ENCODE measurements at places on chromosomes 12 and 14. TPM values are rescaled to one million over a fixed set of nuclear protein-coding genes. Genes with fewer than 3 reads are reported as not detected.

TROAP gene
- 4.1 TPM for total RNA-seq

ERBB3 gene
- total RNA-seq, result 128 TPM

- H3K4me3 ChIP-seq, result no peak overlapping the region
- no peak for DNase-seq
- no peaks in the 10 kb centered on the region for H3K36me3 ChIP-seq
- H3K27ac ChIP-seq, result no peak overlapping the region
- no peaks in the 10 kb centered on the region for H3K27me3 ChIP-seq
Observed at GRCh38 chr14:53032161-53032803, 81.4 kb upstream of the FERMT2 start.

GRCh38 chr12:6306599-6307220 lies 3.8 kb upstream of the PLEKHG6 start:
- H3K36me3 ChIP-seq, result no peaks in the 10 kb centered on the region
- no peak overlapping the region for H3K27ac ChIP-seq
- DNase-seq, result no peak
- no peak overlapping the region for H3K4me3 ChIP-seq

DNA sequence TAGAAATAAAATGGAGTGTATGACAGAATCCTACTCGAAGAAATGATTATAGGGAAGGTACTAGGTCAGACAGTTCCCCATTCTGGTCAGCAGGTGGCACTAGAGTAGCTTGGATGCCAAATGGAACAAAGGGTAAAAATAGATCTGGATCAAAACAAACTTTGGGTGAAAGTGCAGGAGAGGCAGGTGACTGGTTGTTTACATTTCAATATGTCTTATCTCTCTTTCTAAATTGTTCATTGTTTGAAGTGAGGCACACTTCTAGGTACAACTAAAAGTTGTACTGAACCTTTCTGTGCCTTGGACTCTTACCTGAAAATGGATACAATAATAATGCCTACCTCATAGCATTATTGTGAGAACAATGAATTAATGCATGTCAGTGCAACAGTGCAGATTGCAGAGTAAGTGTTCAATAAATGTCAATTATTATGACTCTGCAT lies 62.0 kb upstream of the OSBPL8 start:
- H3K4me1 ChIP-seq, result peaks cover 7% of the 10 kb centered on the region
- no peaks in the 10 kb centered on the region for H3K27me3 ChIP-seq
- DNase-seq, result peak; percentile 86
- H3K27ac ChIP-seq, result no peak overlapping the region
- no peak overlapping the region for H3K4me3 ChIP-seq
- H3K36me3 ChIP-seq, result no peaks in the 10 kb centered on the region

GRCh38 chr12:95548056-95548538 lies 3.2 kb downstream of the USP44 start:
- H3K27me3 ChIP-seq, result peaks cover 64% of the 10 kb centered on the region
- H3K36me3 ChIP-seq, result no peaks in the 10 kb centered on the region
- H3K4me3 ChIP-seq, result peak overlapping the region; percentile 72

GRCh38 chr14:41360126-41360525 lies 246.6 kb upstream of the LRFN5 start:
- DNase-seq, result no peak
- H3K4me3 ChIP-seq, result no peak overlapping the region
- no peaks in the 10 kb centered on the region for H3K27me3 ChIP-seq
- no peak overlapping the region for H3K27ac ChIP-seq

DNA sequence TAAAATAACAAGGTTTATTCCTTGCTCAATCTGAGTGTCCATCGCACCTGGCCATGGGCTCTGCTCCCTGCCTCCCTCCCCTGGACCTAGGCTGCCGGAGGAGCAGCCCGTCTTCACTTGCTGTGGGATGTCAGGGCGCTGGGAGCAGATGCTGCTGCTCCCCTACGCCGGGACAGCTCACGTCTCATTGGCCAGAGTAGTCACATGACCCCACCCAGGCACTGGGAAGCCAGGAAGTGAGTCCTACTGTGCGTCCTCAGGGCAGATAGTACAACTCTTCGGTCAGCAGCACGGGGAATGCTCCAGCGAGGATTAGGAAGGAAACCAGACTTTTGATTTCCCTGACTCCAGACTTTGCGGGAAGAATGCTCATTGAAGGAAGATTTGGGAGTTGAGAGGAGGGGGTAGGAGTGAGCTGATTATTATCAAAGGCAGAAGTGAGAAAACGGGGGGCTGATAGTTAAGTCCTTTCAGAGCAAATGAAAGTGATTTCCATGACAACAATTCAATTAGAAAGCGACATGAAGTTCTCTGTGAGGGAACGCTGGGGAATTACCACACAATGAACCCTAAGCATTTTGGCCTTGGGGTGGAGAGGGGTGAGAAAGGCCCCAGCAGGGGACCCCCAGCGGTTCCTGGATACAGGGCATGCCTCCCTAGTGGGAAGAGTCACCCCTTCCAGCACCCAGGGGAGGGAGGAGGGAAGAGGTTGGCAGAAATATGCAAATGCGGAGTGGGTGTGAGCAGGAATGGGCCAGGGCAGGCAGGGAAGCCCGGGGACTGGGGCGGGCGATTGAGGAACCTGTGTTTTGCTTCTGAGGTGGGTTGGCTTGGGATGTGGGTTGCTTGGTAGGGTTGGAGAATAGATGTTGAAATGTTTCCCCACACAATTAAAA lies 215.5 kb downstream of the AACS start:
- H3K36me3 ChIP-seq, result no peaks in the 10 kb centered on the region
- peaks cover 15% of the 10 kb centered on the region for H3K27me3 ChIP-seq
- no peak overlapping the region for H3K4me3 ChIP-seq
- no peak overlapping the region for H3K27ac ChIP-seq
- peak; percentile 23 for DNase-seq

DNA sequence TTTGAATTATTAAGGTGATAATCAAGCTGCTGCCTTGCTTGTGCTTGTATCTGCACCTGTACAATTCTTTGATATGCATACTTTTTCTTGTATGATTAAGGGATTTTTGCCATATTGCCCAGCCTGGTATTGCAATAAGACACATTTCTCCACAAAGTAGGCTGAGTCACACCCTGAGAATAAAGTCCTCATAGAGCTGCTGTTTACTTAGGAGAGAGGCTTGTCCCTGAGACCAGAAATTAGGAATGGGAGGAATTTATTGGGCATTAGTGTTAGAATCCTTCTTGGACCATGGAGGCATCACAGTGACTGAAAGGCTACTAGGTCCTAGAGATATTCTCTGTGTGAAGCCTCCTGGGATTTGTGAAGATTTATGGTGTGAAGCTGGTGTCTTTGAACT lies 506.8 kb upstream of the FBXO33 start:
- H3K4me3 ChIP-seq, result no peak overlapping the region
- peak; percentile 6 for DNase-seq
- H3K27me3 ChIP-seq, result no peaks in the 10 kb centered on the region
- no peak overlapping the region for H3K27ac ChIP-seq

- no peak for DNase-seq
- no peaks in the 10 kb centered on the region for H3K27me3 ChIP-seq
- no peaks in the 10 kb centered on the region for H3K36me3 ChIP-seq
- no peak overlapping the region for H3K4me3 ChIP-seq
Observed at GRCh38 chr12:26891704-26892103, 46.1 kb downstream of the INTS13 start.

GRCh38 chr14:61219673-61220072 lies 61.5 kb downstream of the TMEM30B start:
- no peaks in the 10 kb centered on the region for H3K36me3 ChIP-seq
- no peak overlapping the region for H3K27ac ChIP-seq
- H3K27me3 ChIP-seq, result peaks cover 7% of the 10 kb centered on the region
- no peak for DNase-seq

DNA sequence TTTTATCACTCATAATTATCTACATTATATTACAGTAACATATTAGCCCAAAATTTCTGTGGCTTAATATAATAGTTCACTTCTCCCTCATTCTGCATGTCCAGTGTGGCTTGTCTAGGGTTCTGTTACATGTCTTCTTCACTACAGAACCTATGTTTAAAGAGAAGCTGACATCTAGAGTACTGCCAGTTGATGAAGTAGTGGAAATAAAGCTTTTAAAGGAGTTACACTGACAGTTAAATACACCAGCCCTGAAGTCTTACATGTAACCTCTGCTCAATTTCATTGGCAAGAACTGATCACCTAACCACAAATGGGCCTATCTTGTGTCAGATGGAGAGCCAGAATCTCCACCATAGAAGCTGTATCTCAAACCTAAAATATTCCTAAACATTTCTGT lies 32.9 kb downstream of the RPS6KA5 start:
- no peak overlapping the region for H3K27ac ChIP-seq
- no peaks in the 10 kb centered on the region for H3K27me3 ChIP-seq
- DNase-seq, result no peak
- no peak overlapping the region for H3K4me3 ChIP-seq

DNA sequence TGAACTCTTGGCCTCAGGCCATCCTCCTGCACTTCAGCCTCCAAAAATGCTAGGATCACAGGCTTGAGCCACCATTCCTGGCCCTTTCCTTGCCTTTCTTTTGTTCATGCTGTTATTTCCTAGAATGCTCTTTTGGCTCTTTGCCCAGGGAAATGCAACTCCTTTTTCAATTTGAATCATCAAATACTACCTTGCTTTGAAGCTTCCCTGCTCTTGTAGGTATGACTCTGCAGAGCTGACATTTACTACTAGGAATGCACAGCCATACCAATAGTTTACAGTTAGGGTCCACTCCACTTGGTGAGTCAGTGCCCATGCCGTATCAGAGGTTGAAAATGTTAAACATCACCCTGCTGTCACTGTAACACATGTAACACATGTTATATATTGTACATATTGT lies 107.0 kb upstream of the CRY1 start:
- no peaks in the 10 kb centered on the region for H3K27me3 ChIP-seq
- no peaks in the 10 kb centered on the region for H3K36me3 ChIP-seq
- no peak overlapping the region for H3K27ac ChIP-seq
- peak; percentile 29 for DNase-seq
- H3K4me1 ChIP-seq, result no peaks in the 10 kb centered on the region

DNA sequence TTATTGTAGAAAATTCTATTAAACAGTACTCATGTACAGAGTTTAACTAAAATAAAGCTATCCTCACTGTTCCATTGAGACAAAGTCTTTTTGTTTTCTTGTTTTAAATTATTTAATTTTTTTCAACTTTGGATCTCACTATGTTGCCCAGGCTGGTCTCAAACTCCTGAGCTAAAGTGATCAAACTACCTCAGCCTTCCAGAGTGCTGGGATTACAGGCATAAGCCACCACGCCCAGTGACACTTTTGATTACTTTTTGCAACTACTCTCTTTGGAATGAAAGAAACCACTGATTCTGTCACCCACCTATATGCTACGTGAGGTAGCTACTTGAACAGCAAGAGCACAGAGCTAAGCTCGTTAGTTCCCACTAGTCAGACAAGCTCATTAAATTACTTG lies 17.1 kb downstream of the ZFC3H1 start:
- H3K27me3 ChIP-seq, result no peaks in the 10 kb centered on the region
- H3K27ac ChIP-seq, result no peak overlapping the region
- no peaks in the 10 kb centered on the region for H3K4me1 ChIP-seq
- DNase-seq, result no peak
- H3K4me3 ChIP-seq, result no peak overlapping the region

Data from hepatocyte (in vitro differentiated cells).